ENCODE measurements at places on chromosomes 6 and 20.
A peak's percentile ranks its signal among the peaks of the same experiment; 100 is the strongest.

DNA sequence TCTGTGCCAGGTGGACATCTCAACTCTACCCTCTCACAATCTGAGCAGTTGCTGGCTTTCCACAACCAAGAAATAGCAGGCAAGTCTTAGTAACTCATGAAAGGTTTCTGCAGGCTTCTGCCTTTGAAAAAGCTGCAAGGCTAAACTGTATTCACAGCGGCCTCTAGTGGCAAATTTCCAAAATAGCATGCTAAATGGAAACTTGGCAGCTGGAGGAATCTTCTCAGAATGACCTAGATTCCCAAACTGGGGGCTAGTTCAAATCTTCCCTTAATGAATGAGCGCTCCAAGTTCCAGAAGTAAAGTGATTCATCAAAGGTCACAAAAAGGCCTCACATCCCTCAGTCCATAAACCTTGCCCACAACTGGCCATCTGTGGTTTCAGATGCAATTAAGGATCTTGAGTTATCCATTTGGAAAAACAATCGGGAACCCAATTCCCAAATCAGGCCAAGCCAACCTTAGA is 11.9 kb upstream of the CPNE5 start:
- DNase-seq: peak; percentile 72

- DNase-seq: peak; percentile 55
These were observed 30.2 kb downstream of the KLHL31 start for GRCh38 chr6:53635322-53635721.

GRCh38 chr6:89662659-89663223 is 24.2 kb upstream of the LYRM2 start:
- DNase-seq: no peak

DNA sequence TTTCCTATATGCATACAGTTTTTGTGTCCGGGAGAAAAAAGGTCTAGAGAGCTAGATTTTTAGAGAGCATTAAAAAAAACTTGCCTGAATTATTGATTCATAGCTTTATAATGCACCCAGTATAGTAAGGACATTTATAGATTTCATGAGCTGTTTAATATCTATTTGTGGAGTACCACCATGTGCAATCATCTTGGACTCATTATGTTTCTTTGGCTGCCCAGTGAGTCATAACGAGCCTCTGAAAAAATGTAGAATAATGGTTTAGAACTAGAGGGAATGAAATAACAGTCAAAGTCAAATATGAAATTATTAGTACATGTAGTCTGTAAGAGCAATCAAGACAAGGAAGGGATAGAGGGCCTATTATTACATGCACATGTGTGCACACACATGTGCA is 350.0 kb downstream of the CD83 start:
- no peak for DNase-seq

DNA sequence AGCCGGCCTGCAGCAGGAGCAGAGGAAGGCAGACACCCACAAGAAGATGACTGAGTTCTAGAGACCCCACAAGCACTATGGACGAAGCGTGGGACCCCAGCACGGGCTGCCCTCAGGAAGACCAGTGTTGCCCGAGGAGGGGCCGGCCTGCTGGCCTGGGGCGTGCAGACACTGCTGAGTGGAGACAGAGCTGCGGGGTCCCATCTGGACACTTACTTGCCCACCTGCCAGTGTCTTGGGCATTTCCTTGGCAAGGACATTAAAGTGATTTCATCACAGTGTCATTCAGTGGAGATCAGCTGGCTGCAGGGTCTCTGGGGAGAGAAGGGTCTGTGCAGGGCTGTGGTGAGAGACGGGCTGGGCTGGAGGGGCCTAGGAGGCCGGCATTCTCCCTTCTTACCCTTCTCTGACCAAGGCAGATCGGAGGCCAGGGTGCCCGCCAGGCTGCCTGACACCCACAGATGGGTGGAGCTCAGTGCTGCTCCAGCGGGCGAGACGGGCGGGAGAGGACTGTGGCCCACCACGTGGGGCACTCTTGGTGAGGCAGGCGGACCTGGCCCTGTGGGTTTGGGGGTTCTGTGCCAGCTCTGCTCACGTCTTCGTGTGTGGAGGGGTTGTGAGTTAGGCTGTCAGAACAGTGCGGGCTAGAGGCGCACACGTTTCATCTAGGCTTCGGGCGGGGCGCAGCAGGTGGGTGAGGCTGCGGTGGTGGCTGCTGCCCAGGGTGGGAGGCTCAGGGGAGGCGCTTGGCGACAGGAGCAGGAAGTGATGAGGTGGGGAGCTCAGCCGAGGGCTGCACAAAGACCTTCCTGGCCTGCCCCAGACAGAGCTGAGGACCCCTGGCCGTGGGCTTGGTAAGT is at the start of gene LIME1:
Gene LIME1 (plus strand): TSS at position 806 of the 860 bp plus-strand sequence. CDS start 886 bp downstream, outside the sequence.
- no peak for DNase-seq

- DNase-seq: no peak
These were observed 74.7 kb downstream of the ZHX3 start for GRCh38 chr20:41242807-41243206.

- DNase-seq: no peak
These were observed 55.4 kb downstream of the SMOC2 start for GRCh38 chr6:168496139-168496996.

DNA sequence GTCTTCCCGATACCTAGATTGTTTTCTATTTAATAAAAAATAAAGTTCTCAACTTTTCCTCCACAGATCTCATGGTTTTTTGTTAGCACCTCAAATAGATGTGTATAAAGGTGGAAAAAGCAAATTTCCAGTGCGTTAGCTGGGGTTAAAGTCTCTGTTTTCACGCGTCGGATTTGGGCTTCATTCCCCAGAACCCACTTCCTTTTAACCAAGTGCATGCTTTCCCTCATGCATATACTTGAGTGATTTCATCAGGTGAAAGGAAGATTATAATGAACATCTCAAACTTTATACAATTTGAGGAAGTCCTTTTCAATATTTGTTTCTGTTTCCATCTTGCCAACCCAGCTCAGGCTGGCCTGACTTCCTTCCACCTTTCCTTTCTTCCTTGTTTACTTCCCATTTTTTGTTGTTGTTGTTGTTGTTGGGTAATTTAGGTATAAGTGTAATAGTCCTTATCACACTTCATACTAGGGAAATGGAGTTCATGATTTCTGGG is 43.9 kb upstream of the GGTLC1 start:
- no peak for DNase-seq

DNA sequence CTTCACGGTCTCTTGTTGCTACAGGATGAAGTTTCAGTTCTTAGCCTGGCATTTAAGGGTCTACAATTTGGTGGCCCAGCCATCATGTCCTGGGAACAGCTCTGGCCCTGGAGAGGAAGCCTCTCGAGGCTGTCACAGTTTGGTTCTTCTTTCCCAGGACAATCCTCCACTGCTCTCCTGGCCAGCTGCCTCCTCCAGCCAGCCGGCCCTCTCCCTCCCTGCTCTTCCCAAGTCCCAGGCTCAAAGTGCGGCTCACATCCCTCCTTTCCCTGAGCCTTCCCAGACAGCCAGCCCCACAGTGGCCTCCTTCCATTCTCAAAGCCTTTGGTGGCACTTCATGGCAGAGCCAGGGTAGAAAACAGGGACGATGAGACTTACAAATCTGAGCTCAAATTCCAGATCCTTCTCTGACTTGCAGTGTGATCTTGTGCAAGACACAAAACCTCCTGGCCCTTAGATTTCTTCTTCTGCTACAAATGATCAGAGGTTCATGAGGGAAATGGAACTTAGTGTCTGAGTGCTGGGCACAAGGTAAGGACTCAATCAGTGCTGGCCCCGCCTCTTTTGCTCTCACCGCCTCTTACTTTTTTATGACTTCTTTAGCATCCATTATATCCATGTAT is 223.8 kb upstream of the ECI2 start:
- peak; percentile 12 for DNase-seq

- DNase-seq: no peak
These were observed 303.4 kb downstream of the PLCB1 start for GRCh38 chr20:8435285-8436035.

GRCh38 chr6:134146268-134147033 is 94.0 kb upstream of the SLC2A12 start:
- DNase-seq: no peak

- no peak for DNase-seq
These were observed 15.9 kb downstream of the OR2A4 start for GRCh38 chr6:131685266-131685780.

- DNase-seq: no peak
These were observed 130.8 kb upstream of the CHD6 start for GRCh38 chr20:41748756-41749582.

DNA sequence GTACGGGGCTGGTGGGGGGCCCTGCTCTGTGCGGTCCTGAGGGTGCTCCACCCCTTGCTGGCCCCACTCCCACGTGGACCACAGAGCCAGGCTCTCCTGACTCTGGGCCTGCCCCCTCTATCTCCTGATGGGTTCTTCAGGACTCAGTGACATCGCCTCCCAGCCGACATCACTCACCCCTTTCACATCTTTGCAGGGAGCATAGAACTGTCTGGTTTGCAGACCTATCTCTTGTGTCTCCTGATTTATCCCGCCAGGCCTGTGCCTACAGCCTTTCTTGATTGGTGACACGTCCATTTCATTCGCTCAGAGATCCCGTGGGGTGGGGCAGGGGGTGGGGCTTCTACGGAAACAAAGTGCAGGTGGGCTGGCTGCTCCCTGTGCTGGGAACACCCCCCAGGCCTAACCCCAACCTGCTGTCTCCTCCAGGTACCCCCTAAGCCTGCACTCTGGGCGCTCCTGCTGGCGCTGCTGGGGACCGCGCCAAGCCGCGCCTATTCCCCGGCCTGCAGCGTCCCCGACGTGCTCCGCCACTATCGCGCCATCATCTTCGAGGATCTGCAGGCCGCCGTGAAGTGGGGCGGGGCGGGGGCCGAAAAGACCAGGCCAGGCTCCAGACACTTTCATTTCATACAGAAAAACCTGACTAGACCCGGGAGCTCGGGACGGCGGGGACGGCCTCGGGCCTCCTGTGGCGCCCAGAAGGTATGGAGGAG is 1.7 kb downstream of the C20orf204 start:
- no peak for DNase-seq

DNA sequence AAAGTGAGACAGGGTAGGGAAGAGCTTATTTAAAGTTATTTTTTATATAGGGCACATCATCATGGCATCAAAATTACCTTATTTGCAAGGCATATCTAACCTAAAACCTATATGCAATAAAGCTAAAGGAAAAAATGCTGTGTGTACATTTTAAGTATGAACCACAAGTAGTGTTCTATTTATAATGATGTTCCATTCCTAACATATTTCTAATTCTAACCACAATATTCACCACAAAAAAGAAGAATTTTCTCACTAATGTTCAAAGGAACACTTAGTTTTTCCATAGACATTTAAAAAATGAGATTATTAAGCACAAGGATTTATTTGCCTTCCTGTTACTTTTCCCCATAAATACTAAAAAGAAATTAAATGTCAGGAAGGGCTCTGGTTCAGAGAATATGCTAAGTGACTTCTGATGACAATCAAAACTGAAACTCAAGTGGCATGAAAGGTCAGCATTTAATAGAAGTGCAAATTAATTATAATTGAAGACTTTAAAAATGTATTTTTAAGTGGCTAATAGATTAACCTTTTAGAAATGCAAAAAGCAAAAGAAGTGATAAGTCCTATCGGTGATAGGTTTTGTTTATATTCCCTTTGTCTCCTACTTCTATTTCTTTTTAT is 25.1 kb downstream of the GPR63 start:
- no peak for DNase-seq

DNA sequence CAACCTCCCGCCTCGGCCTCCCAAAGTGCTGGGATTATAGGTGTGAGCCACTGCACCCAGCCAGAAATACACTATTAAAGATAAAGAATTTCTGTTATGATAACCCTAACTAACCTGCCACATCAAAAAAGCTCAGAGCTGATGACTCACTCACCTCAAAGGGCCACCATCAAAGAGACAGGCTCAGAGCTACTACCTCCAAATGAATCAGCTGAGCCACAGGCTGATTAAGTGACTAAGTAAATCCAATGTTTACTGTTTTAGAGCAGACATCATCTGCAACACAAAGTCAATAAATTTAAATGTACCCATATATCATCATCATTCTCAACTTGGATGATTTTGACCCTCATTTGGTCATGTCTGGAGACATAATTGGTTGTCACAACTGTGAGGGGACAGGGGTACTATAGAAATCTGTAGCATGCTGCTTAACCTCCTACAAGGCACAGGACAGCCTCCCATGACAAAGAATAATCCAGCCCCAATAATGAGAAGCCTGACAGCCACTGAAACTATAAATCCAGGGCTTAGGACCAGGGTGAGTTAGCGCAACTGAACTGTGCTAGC is 106.5 kb downstream of the ATP9A start:
- peak; percentile 81 for DNase-seq

GRCh38 chr20:50371878-50372769 is 138.1 kb upstream of the PTPN1 start:
- peak; percentile 77 for DNase-seq
